ENCODE measurements at places on chromosomes 4 and X.

DNA sequence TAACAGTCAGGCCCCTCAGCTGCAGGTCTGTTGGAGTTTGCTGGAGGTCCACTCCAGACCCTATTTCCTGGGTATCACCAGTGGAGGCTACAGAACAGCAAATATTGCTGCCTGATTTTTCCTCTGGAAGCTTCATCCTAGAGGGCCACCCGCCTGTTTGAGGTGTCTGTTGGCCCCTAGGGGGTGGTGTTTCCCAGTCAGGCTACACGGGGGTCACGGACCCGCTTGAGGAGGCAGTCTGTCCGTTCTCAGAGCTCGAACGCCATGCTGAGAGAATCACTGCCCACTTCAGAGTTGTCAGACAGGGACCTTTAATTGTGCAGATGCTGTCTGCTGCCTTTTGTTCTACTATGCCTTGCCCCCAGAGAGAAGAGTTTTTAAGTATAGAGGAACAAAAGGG, 160.8 kb downstream of the DKK2 start:
- DNase-seq = no peak

DNA sequence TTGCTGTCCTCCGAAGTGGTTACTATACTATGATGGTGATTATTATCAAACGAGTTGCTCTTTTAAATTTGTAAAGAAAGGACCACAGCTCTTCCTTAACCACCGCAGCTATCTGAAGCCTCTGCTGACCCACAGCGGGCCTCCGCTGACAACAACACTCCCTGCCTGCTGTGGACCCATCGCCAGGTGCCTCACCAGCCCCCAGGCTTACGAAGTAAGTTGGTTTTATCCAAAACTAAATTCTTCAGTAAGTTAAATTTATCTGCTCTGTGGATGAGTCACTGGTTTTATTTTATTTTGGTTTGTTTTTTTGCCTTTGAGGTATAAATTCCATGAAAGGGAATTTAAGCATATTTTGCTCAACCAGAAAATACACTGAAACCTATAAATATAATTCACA, 54.7 kb downstream of the SLC9A6 start:
- no peak for DNase-seq

GRCh38 chr4:76238236-76238635, 13.3 kb upstream of the FAM47E start:
- no peak for DNase-seq

DNA sequence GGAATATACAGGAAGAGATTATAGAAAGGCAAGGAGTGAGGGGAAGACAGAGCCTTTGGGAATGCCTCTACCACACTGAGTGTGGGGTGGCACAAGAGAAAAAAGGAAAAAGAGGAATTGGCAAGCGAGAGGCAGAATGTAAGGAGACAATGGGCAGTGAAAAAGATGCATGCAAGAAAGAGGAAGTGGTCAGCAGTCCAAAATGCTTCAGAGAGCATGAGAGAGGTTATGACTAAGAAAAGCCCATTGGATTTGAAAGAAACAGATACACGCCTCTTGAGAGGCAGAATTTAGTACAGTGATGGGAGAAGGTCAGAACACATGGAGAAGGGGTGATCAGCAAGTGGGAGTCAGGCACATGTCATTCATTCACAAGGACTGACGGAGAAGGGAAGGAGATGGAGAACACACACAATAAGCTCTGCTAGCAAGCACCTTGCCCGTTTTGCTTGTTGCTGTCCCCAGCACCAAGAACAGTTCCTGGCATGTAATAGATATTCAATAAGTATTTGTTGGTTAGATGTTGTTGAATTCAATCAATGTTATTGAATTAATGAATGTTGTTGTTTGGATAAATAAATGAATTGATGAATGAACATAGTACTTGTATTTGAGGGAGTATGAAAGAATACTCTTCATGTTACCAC, 6.3 kb downstream of the DCHS2 start:
- DNase-seq = no peak

DNA sequence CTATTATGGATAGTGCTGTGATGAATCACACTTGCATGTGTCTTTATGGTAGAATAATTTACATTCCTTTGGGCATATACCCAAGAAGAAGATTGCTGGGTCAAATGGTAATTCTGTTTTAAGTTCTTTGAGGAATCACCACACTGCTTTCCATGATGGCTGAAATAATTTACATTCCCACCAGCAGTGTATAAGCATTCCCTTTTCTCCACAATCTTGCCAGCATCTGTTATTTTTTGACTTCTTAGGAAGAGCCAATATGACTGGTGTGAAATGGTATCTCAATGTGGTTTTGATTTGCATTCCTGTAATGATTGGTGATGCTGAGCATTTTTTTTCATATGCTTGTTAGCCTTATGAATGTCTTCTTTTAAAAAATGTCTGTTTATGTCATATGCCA, 1120.2 kb downstream of the ARAP2 start:
- DNase-seq = no peak

GRCh38 chr4:71495454-71495853, 156.6 kb downstream of the SLC4A4 start:
- DNase-seq = no peak

DNA sequence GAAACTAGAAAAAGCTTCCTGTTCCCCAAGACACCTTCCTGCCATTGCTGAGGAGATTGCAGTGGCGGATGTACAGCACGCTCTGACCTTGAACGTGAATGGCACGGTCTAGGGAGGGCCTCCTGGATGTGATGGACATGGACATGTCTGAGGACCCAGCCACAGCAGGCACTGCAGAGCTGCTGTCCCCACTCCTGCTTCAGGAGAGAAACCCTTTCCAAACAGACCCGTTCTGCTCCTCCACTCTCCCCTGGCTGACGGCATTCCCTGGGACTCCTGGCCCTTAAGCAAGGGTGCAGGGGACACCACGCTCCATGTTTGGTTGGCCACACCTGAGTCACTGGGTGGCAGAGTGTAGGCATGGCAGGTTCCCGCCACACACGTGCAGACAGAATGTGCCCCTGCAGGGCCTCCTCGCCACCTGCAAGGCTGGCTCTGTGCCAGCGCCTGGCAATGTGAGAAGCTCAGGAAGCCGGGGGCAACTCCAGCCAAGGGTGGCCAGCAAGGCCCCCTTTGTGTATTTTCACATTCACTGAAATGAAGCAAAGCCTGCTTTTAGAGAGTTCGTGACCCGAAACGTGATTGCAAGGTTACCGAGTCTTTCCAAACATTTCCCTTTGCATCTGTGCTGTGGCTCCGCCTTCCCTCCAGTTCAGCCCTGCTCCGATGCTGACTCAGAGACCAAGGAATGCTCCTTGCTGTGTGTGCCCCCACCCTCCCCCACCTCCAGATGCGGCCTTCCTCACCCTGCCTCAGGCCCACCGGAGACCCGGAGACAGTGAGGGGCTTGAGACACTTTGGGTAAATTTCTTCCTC, 46.1 kb downstream of the HTRA3 start:
- peak; percentile 53 for DNase-seq

GRCh38 chr4:85956293-85956945, 403.4 kb downstream of the MAPK10 start:
- no peak for DNase-seq

GRCh38 chr4:119231491-119231890, 19.0 kb downstream of the USP53 start:
- no peak for DNase-seq

GRCh38 chr4:101865501-101866062, 75.1 kb downstream of the BANK1 start:
- DNase-seq = no peak

- DNase-seq = no peak
Observed at GRCh38 chr4:22986881-22987280, 294.1 kb downstream of the GBA3 start.

GRCh38 chrX:96861661-96862060, 22.0 kb upstream of the RPA4 start:
- no peak for DNase-seq

- DNase-seq = no peak
Observed at GRCh38 chr4:88276952-88277710, 7.2 kb downstream of the PPM1K start.
